ENCODE measurements at places on chromosomes 11 and 22.

GRCh38 chr11:93861808-93862207 lies 11.4 kb upstream of the VSTM5 start:
- no peak for DNase-seq

- DNase-seq = no peak
Measured at GRCh38 chr11:130478881-130479280, 30.4 kb downstream of the ADAMTS15 start.

GRCh38 chr11:58164389-58164788 lies 24.5 kb upstream of the OR9Q2 start:
- DNase-seq = no peak

DNA sequence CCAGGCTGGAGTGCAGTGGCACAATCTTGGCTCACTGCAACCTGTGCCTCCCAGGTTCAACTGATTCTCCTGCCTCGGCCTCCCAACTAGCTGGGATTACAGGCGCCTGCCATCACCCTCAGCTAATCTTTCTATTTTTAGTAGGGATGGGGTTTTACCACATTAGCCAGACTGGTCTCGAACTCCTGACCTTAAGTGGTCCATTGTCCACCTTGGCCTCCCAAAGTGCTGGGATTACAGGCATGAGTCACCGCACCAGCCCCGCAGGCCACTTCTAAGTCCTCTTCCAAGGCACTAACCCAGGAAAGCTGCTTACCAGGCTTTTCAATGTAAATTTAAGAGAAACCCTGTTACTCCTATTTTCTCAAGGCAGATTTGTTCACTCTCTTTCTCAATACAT lies 50.4 kb downstream of the DENND5A start:
- DNase-seq = no peak

GRCh38 chr11:127395034-127395433 lies 394.5 kb upstream of the KIRREL3 start:
- DNase-seq = peak; percentile 10

DNA sequence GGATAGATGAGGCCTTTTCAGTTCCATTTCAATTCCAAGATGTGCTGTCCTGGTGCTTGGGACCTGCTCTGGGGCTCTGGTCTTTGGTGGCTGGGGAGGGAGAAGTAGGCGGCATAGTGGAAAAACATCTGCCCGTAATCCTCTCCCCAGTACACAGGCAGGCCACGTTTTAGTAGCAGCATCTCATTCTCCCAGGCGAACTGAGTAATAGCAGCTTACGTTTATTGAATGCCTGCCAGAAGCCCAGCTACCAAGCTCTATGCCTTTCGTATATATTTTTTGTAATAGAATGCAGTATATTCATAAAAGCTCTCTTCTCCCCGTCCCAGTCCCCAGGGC lies 11.4 kb downstream of the ACO2 start:
- no peak for DNase-seq

- no peak for DNase-seq
Measured at GRCh38 chr11:23509023-23509422, 648.7 kb upstream of the CCDC179 start.

Data from hematopoietic multipotent progenitor cell treated with erythropoietin and hydrocortisone succinate and interleukin-3 and kit ligand, for 6 days (in vitro differentiated cells).